ENCODE measurements at places on chromosomes 2 and 18.

GRCh38 chr2:198374375-198375082, 570.1 kb downstream of the PLCL1 start:
- DNase-seq, result peak; percentile 1

DNA sequence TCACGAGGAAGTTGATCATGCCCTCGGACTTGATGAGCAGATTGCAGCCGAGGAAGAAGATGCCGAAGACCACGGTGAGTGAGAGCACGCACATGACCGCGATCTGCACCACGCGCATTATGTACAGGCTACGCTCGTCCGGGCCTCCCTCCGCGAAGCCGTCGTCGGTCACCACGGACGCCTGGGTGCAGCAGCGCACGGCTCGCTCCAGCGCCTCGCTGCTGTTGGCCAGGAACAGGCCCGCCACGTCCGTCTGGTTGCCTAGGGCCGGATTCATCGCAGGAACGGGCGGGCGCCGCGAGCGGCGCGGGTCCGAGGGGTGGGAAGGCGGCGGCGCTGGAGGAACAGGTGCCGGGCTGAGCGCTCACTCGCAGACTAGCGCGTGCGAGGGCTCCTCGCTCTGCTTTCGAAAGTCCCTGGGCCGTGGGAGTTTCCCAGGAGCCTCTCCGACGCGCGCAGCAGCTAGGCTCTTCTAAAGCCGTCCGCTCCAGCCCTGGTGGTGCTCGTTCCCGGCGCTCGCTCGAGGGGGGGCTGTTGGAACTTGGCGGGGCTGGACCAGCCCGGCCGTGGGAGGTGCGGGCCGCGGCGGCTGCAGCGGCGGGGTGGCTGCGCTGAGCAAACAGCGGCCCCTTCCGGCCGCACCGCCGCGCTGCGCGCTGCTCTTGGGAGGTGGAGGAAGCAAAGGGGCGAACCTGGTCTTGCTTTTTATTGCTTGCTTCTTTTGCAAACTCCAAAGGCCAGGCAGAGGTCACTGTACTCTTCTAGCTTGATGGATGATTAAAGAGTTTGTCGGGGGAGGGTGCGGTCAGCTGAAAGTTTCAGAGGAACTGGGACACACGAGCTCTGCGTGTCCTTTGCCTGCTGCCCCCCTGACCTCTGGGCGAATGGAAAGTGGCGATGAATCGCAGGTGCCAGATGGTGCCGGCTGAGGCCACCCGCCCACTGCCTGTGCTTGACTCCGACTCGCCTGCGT, at the start of gene RPRM:
RPRM (minus strand) TSS at position 474 of the 973 bp plus-strand sequence; CDS start at position 277, 197 bp downstream.
- DNase-seq, result peak; percentile 46

DNA sequence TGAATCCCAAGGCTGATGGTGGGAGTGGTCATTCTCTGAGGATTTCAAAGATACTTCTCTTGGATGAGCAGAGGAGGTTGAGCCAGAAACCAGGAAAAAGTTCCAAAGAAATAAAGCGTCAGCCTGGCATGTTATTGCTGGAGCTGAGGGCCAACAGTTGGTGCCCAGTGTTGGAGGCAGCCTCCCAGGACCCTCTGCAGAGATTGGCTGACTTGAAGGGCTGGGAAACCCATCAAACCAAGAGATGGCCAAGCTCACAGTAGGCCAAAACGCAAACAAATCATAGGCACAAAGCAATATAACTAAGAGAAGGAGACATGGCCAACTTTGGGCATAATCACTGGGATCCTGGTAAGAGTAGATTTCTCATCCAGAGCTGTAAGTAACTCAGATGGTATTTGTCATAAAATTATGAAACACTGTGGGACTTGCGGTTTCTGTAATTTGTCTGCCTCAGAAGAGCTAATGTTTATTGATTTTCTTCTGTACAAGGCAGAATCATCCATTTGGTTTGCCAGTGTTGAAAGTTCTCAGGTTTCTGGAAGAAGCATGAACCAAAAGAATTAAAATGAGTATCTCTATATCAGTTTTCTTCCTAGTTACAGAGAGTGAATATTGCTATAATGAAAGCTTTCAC, 108.3 kb downstream of the ATL2 start:
- no peak for DNase-seq

DNA sequence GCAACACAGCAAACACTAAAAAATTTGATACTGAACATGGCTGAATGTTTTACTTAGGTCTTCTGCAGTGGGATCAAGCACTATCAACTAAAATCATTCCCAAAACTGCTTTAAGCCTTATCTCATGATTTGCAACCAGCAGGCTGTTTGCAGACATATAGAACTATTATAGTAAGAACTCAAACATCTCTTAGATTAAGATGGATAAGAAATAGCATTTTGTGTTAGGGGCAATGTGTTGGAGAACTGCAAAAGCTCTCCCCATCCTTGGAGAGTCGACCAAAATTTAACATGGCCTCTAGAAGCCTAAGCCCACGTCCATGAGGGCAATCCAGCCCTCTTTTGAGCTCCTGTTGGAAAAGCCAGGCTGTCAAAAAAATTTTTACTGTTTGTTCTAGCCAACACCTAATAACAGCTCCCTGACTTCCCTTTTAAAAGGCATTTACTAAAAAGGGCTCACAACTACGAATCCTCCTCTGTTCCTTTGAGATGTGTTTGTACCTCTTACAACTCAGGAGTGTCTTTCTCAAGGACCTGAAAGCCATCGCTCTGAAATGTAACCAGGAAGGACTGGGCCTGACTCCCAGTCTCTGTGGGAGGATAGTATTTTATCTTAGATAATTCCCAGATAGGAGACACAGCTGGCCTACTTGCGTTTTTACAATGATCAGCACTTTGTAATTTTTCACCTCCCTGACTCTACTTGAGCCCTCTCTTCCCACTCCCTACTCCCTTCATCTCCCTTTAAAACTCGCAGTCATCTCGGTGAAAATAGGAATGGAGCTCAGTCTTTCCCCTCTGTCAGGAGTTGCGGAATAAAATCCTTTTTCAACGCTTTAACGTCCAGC, 1.4 kb downstream of the KRCC1 start:
- DNase-seq, result no peak

- DNase-seq, result no peak
Measured at GRCh38 chr2:206054952-206055351, 31.0 kb downstream of the INO80D start.

DNA sequence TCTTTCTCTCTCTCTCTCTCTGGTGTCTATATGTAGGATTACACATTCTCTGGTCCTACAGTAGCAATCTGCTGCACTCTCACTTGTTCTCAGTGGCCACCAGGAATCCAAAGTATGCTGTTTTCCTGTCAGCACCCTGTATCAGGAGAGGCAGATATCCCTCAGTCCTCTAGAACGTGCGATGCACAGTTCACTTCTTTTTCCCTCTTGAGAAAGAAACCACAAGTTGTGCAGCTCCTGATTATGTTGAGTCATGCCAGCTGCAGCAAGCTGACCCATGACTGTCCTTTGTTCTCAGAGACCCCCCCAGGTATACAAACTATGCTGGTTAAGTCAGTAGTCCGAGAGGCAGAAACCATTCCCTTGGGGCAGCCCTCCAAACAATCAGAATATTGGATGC, 54.6 kb downstream of the LANCL1 start:
- no peak for DNase-seq

Data from CD4-positive, alpha-beta T cell treated with Interleukin-17A for 1 hour (primary cell).